Activated naive CD4-positive, alpha-beta T cell treated with Interleukin-2 at 50 U/mL for 16 hours (primary cell): ENCODE measurements at places on chromosomes 4 and X.

DNA sequence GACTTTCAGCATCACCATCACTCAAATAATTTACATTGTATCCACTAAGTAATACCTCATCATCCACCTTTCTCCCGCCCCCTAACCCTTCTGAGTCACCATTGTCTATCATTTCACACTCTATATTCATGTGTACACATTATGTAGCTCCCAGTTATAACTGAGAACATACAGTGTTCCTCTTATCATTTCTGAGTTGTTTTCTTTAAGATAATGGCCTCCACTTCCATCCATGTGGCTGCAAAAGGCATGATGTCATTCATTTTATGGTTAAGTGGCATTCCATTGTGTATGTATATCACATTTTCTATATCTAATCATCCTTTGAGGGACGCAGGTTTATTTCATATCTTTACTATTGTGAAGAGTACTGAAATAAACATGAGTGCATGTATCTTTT lies 14.6 kb upstream of the NDST4 start:
- DNase-seq = no peak

DNA sequence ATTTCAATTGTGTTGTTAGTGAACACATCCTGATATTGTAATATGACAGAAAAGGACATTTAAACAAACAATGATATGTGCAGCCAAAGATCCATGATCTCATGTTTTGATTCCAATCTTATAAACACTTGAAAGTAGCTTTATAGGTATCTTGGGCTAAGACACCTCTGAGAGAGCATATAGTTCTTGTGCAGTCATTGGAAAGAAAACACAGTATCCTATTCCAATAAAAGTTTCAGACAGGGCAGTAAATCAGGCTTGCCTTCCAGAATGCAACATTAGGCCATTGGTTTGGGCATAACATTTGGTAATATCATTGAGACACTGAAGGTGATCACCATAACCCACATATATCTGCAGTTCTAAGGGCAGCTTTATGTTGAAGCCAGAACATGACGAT lies 188.3 kb upstream of the HCCS start:
- no peak for DNase-seq

GRCh38 chr4:140037353-140038030 lies 116.5 kb downstream of the MAML3 start:
- DNase-seq = no peak

- DNase-seq = no peak
Observed at GRCh38 chrX:154355094-154355775, 19.2 kb downstream of the FLNA start.

DNA sequence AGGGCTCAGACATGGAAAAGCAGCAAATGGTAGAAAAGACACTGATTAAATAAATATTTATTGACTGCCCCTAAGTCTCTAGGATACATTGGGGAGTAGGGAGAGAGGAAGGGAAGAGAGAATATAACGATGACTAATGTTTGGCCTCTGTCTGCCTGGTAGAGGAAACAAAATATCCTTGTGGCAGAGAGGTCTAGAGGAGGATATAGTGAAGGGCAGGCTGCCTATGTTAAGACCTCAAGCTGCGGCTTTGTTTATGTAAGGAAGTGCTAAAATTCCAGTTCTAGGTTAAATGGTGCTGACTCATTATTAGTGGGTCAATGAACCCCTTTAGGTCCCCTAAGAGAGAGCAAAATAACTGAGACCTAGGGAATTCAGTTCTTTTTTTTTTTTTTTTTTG lies 427.3 kb upstream of the FTHL17 start:
- DNase-seq = no peak

DNA sequence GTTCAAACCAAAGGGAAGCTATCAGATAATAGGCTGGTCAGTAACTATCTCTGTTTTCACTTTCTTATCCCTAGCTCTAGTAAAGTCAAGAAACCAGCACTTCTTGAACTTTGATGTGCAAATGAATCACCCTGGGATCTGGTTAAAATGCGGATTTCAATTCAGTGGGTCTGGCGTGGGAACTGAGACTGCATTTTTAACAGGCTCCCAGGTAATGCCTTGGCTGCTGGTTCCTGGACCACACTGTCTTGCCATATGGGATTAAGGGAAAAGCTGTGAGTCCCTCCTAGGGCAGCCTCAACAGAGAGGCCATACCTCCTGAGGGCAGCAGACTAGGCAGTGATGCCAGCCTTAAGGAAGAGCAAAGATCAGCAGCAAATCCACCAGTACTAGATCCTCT lies 1.7 kb downstream of the RNF175 start:
- no peak for DNase-seq

GRCh38 chr4:2172627-2173231 lies 69.2 kb downstream of the HAUS3 start:
- peak; percentile 3 for DNase-seq

DNA sequence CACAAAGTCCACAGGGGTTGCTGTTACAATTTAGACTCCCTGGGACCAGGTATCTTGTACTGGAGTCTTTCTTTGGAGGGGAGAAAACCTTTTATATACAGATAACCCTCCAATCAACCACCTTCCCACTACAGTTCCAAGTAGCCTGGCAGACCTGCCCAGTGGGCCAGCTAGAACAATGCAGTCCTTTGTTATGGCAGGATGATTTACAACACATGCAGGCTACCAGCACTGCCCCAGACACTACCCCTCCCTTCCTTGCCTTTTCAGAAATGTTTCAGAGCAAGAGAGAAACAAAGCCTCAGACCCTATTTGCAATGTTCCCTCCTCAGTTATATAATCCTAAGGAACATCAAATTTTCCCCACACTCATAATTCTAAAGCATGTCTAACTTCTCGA lies 11.1 kb downstream of the RASL11B start:
- no peak for DNase-seq

DNA sequence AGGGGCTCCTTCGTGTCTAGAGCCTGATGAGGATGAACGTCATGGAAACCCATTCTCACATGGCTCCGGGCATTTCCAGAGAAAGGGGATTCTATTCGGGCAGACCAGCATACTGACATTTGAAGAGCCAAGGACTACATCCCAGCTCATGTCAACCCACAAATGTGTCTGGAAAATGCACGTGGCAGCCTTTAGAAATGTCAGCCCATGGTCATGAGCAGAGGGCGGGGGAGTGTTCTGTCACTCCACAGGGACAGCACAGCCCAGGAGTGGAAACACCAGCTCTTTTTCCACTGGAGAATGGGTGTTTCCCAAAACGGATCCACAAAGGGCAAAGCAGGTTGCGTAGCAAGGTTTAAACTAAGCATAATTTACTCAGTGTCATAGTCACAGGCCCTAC lies 207.0 kb downstream of the BCOR start:
- DNase-seq = no peak

DNA sequence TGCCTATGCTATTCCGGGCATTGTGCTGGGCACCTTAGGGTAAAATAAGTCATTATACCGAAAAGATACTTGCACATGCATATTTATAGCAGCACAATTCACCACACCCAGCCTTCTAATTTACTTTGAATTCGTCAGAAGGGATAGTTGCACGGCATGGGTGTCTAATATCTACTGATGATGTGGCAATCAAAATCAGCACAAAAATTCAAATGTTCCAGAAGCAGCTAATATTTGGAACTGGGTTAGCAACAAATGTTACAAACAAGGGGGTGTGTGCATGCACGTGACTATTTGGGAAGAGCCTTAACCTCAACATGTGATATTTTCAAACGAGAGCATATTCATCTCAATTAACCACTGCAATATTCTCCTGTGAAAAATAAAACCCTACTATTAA lies 79.7 kb upstream of the PRSS48 start:
- DNase-seq = no peak

- no peak for DNase-seq
Observed at GRCh38 chr4:183353557-183353956, 31.3 kb upstream of the CLDN24 start.
